CD4-positive, alpha-beta T cell treated with Interleukin-12 subunit alpha and Interleukin-12 subunit beta, for 1 hour (primary cell): ENCODE measurements at places on chromosomes 12 and 14.
A peak's percentile ranks its signal among the peaks of the same experiment; 100 is the strongest.

DNA sequence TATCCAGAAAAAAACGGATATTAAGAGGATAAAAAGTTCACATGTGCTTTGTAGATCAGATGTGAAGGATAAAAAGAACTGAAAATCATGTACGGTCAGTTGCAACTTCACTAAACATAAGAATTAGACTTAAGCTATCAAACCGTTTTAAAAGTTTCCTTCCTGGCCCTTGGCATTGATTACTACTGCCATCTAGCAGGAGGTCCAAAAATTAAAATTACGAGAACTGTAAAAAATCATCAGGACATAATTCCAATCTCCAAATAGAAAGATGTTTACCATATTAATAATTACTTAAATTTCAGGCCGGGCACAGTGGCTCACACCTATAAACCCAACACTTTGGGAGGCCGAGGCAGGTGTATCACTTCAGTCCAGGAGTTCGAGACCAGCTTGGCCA, 7.9 kb downstream of the WDR89 start:
- no peak for DNase-seq

DNA sequence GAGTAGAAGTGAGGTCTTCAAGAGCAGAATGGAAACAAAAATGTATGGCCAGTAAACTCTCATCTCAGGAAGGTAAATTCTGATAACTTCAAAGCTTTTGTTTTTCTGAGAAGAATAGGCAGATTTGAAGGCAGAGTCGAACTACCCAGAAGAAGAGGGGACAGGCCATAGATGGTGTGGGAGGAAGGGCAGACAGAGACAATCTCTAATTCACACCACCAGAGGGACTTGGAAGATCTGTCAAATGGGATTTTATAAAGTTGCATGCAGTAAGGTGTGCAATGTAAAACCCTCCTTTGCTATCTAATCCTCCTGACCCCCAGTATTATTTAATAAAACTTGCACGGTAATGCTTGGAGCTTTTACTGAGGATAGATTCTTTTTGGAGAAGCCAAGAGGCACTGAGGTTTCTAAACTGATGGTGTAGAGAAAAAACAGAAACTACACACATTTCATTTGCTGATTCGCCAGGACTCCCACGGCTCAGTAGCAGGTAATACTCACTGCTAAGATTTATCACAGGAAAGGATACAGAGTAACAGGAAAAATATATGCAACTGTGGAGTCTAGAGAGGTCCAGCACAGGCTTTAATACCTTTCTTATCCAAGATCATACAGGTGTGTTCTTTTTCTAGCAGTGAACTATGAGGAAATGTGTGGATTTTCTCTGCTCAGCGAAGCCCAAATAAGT, 18.3 kb downstream of the SLC38A2 start:
- DNase-seq, result no peak

GRCh38 chr14:69404478-69404877, 6.0 kb downstream of the SLC39A9 start:
- DNase-seq, result no peak

DNA sequence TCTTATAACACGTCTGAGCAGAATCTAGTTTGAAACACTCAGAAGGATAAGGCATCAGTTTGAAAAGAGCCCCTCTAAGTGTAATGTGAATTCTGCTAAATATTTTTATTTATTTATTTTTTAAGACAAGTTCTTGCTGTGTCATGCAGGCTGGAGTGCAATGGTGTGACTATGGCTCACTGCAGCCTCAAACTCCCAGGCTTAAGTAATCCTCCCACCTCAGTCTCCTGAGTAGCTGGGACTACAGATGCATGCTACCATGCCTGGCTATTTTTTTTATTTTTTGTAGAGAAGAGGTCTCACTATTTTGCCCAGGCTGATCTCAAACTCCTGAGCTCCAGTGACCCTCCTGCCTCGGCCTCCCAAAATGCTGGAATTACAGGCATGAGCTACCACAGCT, 225.9 kb upstream of the SEL1L start:
- no peak for DNase-seq

DNA sequence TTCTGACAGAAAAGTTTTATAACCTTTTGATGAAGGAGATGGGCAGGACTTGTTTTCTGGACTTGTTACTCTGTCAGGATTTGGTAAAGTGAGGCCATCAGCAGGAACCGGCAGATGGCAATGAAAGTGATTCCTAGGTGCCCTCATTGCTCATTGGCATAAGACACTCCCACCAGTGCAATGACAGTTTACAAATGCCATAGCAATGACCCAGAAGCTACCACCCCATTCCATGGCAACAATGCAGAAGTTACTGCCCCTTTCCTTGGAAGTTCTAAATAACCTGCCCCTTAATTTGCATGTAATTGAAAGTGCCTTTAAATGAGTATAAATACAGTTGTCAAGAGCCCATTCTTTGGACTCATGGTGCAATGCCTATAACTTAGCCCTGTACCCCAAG, 222.6 kb downstream of the CEP128 start:
- DNase-seq, result no peak

DNA sequence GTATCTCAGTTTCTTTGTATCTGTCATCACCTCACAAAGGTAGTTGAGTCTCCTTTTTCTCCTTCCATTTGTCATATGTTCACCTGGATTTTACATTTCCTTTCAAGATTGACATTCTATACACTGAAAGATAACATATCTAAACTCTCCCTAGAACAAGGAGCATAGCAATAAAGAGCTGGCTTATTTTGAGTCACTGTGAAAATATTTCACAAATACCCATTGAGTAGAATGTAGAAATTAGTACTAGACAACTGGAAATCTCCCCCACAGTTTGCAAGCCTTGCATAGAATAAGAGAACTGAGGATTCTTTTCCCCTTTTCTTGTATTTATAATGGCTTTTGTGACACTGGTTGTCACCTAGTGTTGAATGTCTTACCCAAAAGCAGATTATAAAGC, 111.2 kb downstream of the KICS2 start:
- DNase-seq, result no peak

- DNase-seq, result no peak
Observed at GRCh38 chr14:93536945-93537344, 106.2 kb downstream of the UNC79 start.

DNA sequence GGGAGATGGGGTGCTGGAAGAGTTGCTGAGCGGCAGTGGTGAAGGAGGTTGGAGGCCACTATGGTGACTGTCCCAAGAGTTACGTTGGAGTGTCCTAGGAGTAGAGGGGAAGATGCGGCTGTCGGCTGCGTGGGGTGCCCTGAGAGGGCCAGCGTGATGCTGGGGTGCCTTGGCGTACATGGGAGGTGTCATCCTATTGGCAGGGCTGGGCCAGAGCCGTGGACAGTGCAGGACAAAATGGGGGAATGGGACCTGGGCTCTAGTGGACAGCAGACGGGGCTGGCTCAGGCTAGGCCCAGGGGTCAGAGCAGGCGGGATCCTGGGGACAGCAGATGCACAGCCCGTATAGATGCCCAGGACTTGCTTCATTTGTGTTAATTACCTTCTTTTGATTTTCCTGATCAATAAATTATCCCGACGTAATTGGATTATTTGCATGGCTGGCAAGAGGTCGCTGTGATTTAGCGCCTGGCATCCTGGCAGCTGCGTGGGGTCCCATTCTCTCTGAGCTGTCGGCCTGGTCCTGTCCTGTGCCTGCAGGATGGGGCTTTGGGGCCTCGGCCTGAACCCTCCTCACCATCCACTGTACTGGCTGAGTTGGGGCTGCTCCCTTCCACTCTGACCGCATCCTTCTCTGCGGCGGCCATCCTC, 203.9 kb upstream of the C14orf180 start:
- no peak for DNase-seq

- no peak for DNase-seq
Observed at GRCh38 chr14:76922584-76922983, 96.4 kb downstream of the LRRC74A start.

GRCh38 chr14:91138511-91139359, 24.9 kb downstream of the DGLUCY start:
- peak; percentile 59 for DNase-seq

GRCh38 chr12:54068418-54069070, 14.9 kb downstream of the HOXC4 start:
- DNase-seq, result no peak

DNA sequence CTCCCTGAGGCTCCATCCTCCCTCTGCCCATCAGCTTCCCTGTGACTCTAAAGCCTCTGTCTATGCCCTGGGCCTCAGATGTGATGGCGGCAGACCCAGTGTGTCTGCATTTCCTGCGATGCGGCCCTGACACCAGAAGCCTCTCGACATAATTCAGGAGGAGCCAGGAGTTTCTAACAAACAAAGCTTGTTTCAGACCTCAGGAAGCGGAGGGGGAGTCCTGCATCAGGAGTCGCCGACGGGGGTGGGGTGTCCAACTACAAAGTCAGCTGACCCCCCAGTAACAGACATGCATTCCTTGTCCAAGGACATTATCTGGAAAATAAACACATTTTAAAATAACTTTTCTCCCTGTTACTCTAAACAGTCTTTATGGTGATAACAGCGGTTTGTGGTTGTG, 167.5 kb downstream of the DPF3 start:
- no peak for DNase-seq

- DNase-seq, result peak; percentile 54
Observed at GRCh38 chr14:102525219-102525928, 15.8 kb upstream of the ANKRD9 start.

DNA sequence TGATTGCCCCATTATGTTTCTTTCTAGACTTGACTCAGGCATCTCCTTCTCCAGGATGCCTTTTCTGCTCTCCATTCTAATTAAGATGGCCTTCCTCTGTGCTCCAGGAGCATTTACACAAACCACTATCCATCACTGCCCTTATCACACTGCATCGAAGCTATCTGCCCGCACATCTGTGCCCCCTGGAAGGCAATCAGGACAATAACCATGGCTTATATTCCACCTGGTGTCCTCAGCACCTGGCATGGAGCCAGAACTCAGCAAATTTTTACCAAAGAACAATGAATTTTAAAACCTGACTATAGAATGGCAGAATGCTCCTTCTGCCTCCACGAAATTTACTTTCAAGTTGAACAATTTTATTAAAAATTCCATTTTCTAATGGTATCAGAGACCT, 465.8 kb downstream of the APAF1 start:
- no peak for DNase-seq

GRCh38 chr12:46212108-46212982, 56.5 kb downstream of the SLC38A1 start:
- no peak for DNase-seq

GRCh38 chr12:109309381-109310246, 530 bp upstream of the FOXN4 start:
- no peak for DNase-seq

DNA sequence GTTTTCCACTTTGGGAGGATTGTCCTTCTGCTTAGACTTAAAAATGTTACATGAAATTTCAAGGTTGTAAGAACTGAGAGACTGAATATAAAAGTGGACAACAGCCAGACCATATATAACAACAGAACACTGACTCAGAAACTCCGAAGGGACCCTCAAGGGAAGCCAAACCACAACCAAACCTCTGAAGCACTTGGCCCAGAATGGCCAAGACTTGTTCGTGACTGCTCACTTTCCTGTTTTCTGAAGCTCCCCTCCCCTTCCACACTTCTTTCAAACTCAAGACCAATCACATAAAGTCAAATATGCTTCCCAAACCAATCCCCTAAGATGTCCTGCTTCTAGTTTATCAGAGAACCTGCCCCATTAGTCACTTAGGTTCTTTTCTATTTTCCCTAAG, 13.7 kb downstream of the OR6J1 start:
- no peak for DNase-seq

DNA sequence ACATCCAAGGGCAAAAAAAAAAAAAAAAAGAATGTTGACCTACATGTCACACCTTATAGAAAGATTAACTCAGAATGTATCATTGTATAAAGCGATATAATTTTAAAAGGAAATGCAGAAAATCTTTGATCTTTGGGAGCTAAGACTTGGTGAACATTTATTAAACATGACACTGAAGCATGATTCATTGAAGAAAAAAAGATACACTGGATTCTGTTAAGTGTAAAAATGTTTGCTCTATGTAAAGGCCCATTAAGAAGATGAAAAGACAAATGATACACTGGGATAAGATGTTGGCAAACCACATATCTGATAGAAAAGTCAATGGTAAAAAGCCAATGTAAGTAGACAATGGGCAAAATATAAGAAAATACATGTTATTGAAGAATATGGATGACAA, 1131.0 kb downstream of the AACS start:
- DNase-seq, result no peak

- DNase-seq, result no peak
Observed at GRCh38 chr12:25463005-25463404, 90.1 kb downstream of the LMNTD1 start.

DNA sequence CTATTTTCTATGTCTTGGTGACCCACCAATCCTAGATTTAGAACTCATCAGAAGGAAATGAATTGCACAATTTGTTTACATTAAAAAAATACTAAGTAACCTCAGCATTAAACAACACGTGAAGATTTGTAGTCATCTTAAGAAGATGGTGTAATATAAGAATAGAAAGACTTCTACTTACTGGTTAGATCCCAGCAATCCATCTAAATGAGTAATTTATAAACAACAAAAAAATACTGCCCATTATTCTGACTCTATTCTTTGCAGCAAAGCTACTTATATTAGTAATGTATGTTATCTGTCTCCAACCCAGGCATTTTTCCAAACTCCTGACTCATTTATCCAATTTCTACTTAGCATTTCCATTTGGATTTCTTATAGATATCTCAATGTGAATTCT, 67.8 kb downstream of the CD163L1 start:
- no peak for DNase-seq

- DNase-seq, result no peak
Observed at GRCh38 chr14:97706819-97707218, 909.6 kb downstream of the VRK1 start.

DNA sequence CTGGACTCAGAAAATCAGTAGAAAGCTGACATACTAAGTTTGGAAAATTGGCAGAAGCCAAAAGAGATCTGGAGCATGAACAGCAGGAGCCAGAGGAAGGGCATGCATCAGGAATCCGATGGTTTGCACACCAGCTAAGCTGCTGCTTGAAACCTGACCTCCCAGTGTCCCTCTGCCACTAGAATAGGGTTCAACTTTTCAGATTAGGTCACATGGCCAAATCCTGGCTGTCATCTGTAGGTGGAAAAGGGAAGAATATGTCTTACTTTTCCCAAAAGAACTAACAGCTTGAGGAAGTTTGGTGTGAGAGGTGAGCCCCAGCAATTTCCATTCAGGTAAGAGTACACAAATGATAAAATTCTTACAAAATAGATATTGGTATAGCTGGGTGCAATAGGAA, 732.6 kb downstream of the RERGL start:
- no peak for DNase-seq
